ENCODE measurements at places on chromosomes 2 and 18.

- DNase-seq, result no peak
Measured at GRCh38 chr2:216659276-216659675, 26.1 kb downstream of the IGFBP2 start.

DNA sequence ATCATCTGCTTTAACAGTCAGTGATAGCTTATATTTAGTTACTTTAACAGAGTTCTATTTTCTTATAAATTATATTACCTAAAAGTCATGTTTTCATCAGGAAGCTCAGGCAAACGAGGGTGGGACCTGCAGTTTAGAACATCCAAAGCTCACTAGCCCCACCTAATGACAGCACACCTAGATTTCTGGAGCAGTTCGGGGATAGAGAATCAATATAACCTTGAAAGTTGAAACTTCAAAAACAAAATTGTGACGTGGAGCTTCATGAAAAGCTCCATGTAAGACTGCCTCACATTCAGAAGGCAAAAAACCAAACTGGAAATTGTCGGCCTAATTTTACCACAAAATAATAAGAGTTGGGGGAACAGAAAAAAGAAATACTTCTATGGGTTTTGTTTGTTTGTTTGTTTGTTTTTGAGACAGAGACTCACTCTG is 185.9 kb upstream of the CCDC150 start:
- peak; percentile 22 for DNase-seq

- no peak for DNase-seq
Measured at GRCh38 chr18:46506974-46507586, 149.9 kb downstream of the LOXHD1 start.

GRCh38 chr2:65329525-65329924 is 101.9 kb downstream of the ACTR2 start:
- DNase-seq, result no peak

DNA sequence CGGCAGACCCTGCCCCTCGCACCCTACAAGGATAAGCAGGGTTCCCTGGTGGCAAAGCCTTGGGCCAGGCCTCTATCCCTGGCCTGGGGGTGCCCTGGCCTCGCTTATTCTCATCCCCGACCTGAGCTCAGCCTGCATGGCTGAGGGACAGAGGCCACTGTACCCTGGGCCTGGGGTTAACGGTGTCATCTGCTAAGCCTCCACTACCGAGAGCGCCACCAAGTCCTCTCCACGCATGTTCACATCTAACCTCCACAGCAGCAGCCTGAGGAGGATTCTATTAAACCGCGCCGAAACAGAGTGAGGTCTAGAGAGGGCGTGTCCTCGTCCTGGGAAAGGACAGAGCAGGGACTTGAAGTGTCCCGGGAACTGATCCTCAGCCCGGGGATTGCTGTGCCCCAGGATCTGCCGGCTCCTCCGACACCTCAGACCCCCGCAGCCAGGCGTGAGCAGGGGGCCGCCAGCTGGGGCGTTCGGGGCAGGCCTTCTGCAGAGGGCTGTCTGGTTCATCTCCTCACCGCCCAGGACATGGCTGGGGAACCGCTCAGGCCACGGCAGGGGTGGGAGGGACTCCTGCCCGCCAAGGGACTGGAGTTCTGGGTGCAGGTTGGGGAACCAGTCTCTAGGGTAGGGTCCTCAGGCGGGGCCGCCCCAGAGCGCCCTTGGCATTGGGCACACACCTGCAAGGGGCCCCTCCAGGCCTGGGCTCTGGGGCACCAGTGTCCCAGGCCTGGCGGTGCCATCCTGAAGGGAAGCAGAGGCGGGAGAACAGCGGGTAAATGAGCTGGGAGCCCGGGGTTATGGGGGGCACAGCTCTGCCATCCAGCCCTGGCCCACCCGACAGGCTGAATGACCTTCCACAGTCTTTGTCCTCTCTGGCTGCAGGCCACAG is 68.0 kb upstream of the SMAD7 start:
- DNase-seq, result no peak
